ENCODE measurements at places on chromosomes 3 and 15.

GRCh38 chr3:54321520-54321919 lies 199.2 kb downstream of the CACNA2D3 start:
- no peak for DNase-seq

GRCh38 chr3:118269537-118270125 lies 765.0 kb downstream of the IGSF11 start:
- no peak for DNase-seq

DNA sequence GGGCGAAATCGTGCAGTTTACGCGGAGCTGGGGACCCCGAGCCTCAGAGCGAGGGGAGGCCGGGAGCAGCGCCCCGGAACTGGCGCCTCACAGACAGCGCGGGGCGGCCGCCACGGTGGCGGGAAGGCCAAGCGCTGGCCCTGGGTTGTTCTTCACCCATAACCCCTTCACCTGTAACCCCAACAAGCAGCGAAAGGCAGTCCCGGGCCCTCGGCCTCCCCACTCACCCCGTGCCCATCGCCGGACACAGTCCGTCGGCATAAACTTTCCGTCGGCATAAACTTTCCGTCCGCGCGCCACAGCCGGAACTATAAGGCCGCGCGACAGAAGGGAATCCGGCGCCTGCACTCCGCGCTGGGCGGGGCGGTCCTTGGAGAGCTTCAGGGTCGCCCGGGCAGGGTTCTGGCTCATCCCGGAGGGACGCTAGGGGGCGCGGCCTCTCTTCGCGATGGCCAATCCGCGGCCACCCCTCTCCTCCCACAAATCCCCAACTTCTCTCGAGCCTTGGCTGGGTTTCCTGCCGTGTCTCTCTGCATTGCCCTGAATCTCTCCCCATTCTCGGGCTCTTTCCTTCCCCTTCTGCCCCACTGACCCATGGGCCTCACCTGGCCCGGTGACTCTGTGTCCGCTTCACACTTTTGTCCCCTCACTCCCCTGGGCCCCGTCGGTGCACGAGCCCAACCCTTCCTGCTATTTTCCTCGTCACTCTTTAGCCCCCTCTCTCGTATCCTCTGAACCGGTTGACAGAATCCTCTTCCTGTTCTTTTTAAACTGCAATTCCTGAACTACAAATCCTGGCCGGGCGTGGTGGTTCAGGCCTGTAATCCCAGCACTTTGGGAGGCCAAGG lies at the start of gene INTS14:
Gene INTS14, minus strand, starts transcription at position 261 of the 848 bp plus-strand sequence. CDS start 3,751 bp downstream, outside the sequence.
- DNase-seq: peak; percentile 95

DNA sequence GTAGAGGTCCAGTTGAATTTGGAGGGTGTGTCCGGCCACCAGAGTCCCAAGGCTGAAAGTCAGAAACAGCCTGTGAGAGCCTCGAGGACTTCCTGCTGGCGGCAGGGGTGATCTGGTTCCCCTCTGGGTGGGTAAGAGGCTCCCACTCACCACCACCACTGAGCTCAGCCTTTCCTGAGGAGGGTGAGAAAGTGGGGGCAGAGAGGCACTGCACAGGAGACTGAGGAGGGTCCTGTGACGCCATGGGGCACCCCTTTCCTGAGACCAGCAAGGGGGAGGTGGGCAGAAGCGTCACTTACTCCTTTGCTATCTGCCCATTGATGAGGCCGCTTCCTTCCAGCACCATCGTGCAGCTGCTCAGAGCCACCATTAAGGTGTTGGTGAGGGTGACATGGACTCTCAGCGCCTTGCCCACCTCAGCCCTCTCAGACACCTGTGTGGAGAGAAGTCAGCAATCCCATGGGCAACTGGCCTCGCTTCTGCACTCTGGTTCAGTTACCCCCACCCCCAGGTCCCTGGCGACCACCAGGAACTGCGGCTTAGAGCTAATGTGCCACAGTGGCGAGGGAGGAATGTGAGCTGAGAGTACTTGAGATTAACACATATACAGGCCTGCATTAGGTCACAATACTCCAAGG lies 10.0 kb upstream of the TGM5 start:
- DNase-seq: no peak

DNA sequence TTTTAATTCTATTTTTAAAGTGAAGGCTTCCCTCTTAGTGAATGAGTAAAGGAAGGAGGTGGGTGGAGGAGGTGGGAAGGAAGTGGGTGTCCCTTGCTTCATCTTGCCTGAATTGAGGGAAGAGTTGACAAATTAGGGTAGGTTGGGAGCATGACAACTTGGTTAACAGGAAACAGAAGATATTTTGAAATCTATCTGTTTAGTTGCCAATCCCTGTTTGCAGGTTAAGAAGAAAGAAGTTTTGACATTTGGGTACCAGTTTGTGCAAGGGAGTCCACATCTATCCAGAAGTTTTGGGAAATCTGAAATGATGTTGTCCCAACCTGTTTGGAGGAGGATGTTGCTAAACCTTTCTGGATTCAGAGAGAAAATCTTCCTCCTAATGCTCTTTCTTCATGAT lies 204.1 kb upstream of the SUCLG2 start:
- no peak for DNase-seq

GRCh38 chr3:42654331-42655201 lies 1.1 kb downstream of the ZBTB47 start:
- peak; percentile 50 for DNase-seq

GRCh38 chr15:58682234-58682633 lies 67.3 kb downstream of the ADAM10 start:
- no peak for DNase-seq

DNA sequence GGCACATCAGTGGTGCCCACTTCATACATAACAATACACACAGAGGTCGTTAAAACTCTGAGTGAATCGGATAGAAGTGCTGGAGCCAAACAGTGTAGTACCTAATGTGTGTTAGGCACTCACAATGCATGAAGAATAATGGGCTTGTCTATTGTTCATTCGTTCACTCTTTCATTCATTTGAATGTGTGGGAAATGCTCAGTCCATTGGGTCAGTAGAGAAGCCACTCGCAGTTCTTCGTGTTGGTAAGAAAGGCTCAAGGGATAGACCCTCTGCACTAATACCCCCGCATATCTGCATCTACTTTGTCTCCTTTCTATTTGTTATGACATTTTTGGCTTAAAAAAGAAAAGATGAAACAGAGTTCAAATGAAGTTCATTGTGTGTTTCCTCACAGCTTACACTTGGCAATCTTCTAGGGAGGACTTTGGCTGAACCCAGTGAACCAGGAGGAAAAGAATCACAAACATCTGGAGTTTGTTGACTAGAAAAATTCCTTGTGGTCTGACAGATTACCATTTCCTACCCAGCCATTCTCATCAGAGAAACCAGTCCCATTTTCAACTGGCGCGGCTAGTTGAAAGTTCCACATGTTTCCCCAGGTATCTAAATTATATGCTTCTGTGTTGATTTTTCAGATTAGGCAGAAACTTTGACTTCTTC lies 32.8 kb upstream of the MFSD1 start:
- DNase-seq: no peak

- no peak for DNase-seq
Measured at GRCh38 chr3:31600431-31600830, 67.7 kb downstream of the STT3B start.

GRCh38 chr3:177209509-177209908 lies 12.2 kb upstream of the TBL1XR1 start:
- DNase-seq: no peak

GRCh38 chr3:37058117-37058516 lies 64.8 kb downstream of the MLH1 start:
- DNase-seq: no peak

DNA sequence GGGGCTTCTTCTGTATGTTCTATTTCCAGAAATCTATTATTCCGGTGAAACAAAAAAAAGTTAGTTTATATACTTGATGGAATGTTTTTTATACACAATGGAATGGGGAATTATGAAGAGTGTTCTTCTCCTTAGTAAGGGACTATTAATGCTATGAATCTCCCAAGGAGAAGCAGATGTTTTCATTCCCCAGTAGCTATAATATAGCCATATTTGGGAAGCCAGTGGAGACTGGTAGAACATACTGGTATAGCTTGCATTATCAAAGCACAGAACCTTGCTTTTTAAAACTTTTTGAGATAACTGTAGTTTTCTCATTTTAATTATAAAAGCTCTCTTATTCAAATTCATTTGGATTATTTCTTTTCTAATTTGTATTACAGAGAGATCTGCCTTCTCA lies 38.3 kb downstream of the ADGRG7 start:
- no peak for DNase-seq

DNA sequence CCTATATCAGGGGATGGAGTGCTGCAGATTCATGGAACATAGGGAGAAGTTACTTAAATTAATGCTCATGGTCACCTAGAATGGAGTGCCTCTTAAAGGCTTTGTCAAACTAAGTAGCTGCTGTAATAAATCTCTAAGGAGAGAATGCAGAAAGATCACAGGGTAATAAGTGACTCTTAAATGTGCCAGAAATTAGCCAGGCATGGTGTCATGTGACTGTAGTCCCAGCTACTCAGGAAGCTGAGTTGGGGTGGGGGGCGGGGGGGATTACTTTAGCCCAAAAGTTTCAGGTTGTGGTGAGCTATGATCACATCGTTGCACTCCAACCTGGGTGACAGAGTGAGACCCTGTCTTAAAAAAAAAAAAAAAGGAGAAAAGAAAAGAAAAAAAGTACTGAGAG lies 90.9 kb upstream of the ASB14 start:
- DNase-seq: no peak

DNA sequence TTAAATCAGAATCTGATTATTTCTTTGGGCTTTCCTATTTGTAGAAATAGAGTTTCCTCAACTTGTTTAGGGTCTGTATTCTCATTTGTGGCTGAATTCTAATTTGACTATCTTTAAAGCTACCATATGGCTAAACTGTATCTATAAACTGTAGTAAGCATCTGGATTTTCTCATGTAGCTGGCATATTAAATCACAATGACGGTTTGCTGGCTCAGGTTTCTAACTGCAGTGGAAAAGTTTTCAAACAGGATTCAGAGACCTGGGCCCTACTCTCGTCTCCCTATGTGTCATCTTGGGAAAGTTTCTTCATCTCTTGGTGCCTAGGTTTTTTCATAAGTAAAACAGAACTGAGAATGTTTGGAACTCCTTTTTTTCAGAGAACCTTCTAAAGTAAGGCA lies 68.3 kb downstream of the GALK2 start:
- no peak for DNase-seq

DNA sequence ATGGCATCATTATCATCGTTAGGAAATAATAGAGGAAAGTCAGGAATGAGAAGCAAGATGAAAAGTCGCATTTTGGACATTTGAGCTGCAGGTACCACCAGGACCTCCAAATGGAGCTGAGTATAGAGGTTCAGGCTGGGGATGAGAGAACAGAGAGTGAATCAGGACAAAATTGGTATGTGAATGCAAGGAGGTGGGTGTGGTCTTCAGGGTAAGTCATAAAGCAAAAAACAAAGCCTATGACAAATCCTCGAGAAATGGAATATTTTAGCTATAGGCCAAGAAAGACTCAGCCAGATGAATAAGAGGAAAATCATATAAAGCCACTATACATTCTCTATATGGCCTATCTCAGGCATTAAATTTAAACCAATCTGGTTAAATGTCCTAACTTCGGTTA lies 841.3 kb downstream of the ROBO1 start:
- DNase-seq: no peak

GRCh38 chr3:39362812-39363211 lies 20.4 kb upstream of the SLC25A38 start:
- no peak for DNase-seq

DNA sequence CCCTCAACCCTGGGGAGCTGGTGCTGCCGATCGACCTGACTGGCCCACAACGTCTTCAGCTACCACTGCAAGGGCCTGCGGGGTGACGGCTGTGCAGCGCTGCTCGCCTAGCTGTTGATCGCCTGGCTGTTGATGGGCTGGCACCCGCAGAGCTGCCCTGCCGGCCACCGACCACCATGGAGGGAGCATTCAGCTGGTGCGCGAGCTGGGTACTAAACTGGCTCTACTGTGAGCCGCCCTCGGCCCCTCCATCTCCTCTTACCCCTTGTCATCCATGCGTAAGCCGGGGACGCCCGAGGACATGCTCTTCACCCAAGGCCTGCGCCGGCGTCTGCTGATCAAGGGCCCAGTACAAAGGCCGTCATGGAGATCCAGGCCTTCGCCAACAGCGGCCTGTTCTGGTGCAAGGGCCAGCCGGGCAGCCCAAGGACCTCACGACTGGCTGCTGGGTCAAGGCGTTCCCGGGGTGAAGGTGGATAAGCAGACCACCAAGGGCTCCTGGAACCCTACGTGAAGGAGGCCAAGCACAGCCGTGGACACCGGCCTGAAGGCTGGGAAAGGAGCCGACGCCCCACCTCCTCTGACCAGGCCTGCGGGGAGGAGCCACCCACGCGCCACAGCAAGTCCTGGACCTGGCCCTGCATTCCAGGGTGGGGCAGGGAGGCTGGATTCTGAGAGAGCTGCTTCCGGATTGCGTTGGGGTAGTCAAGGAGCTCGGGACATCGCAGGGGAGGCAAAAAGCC lies 46.9 kb downstream of the SFMBT1 start:
- DNase-seq: no peak

DNA sequence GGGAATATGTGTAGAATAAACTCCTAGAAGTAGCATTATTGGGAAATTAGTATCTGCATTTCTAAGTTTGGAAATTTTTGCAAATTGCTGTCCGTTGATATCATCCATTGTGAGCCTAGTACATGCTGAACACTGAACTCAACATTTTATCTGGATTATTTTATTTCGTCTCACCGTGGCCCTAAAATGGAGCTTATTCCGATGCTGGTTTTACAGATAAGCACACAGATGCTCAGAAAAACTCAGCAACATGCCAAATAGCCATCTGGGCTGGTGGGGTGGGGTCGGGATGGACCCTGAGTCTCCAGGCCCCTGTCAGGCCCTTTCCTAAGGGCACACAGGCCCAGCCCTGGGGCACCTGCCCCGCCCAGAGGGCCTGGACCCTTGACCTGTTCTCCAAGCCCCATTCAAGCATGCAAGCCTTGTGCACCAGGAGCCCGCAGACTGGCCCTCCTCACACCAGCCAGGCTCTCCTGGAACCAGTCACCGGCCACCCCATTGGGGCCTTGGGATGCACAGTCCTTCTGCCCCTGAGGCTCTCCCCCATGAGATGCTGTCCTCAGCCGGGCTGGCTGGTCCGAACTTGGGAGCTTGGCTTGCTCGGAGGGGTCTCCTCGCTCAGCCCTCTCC lies 20.7 kb upstream of the KLF13 start:
- DNase-seq: no peak

DNA sequence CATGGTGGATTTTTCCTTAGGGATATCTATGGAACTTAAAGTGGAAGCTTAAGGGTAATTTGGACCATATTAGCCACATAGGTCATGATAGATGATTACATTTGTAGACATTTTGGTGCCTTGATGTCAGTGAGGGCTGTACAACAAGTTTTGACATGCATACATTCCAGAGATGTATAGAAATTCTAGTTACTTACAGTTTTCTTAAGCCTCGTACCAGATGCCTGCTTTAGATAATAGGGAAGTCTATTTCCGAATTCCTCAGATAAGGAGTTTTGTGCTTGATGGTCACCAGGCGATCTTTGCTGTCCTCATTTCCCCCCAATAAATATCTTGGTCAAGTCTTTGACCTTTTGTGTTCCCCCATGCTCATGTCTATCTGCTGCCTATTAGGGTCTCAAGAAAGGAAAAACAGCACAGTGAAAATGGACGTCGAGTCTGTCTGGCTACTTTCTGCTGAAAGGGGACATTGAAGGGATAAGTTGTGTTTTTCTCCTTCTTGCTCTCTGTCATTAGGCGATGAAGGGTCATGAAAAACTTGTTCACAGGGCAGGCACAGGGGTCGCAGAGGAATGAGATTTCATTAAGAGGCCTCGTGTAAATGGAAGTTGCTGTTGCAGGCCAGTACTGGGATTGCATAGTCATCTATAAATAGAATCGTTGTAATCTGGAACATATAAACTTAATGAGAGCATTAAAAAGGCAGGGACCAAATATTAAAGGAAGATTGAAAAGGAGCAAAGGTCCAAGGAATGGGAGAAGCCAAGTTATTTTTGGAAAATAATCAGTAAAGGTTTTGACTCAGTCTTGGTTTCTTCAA lies 20.0 kb upstream of the SENP7 start:
- no peak for DNase-seq
